Stimulated activated CD8-positive, alpha-beta memory T cell treated with anti-CD3 and anti-CD28 coated beads, Interleukin-2, amount 100 ng/mL, for 48 hours (primary cell): ENCODE measurements at places on chromosomes 11 and 22.
A peak's percentile ranks its signal among the peaks of the same experiment; 100 is the strongest.

DNA sequence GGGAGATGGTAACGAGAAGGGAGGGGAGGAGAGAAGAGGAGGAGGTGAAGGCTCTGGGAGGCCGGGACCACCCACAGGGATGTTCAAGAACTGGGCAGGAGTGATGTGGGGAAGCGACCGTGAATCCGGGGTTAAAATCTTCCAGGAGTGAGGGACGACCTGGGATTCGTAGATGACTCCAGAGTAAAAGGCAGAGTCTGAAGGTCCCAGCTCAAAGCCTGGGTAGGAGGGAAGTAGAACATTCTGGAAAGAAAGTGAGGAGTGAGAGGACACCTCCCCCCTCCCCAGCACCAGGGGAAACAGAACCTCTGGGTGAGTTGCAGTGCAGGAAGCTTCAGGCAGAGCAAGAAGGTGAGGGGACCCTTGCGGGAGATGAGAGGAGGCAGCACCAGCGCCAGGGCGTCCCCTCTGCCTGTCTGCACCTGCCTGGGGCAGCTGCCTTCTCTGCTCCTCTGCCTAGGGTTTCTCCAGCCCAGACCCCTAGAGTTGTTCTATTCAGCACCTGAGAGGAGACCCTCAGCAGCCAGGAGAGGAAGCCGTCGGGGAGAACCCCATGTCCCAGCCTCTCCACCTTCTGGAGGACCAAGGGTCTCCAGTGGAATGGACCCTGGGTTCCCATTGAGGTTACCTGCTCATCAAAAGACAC, 49.7 kb downstream of the LINC01488 start:
- no peak for DNase-seq

- DNase-seq: no peak
Measured at GRCh38 chr11:61066645-61067044, 35.6 kb upstream of the CD5 start.

DNA sequence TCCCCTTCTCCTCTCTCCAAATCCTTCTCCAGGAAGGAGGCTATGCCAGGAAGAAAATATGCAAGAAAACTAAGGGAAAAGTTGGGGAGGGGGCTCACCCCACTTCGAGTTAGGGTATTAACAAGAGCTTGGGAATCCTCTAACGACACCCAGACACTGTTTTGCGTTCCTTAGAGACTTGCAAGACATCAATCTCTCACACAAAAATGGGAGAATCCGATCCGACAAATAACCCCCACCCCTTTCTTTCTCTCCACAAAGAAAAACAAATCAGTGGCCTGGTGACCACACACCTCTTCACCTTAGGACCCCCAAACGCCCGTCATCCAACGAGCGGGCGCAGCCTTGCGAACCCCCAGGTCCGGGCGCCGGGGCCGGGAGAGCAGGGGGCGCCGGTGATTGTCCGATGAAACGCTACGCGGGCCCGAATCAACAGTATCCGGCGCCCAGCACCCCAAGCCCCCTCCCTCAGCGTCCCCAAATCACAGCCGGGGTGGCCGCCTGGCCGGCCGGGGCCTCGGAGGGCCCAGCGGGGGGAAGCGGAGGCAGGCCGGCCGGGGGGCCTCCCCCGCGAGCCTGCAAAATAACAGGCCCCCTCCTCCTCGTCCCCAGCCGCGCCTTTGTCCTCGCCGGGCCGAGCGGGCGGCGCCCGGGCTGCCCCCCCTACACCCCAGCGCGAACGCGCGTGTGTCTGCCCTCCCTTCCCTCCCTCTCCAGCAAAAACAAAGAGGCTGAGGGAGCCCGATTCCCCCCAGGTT, 690 bp downstream of the CSNK1E start:
- DNase-seq: no peak

GRCh38 chr22:31692186-31692886, 30.3 kb upstream of the PISD start:
- DNase-seq: no peak

GRCh38 chr22:45529105-45529504, 26.4 kb downstream of the FBLN1 start:
- DNase-seq: no peak

- peak; percentile 5 for DNase-seq
Measured at GRCh38 chr11:34052608-34053160, 1.2 kb downstream of the CAPRIN1 start.

- no peak for DNase-seq
Measured at GRCh38 chr11:127640561-127641451, 640.2 kb upstream of the KIRREL3 start.

DNA sequence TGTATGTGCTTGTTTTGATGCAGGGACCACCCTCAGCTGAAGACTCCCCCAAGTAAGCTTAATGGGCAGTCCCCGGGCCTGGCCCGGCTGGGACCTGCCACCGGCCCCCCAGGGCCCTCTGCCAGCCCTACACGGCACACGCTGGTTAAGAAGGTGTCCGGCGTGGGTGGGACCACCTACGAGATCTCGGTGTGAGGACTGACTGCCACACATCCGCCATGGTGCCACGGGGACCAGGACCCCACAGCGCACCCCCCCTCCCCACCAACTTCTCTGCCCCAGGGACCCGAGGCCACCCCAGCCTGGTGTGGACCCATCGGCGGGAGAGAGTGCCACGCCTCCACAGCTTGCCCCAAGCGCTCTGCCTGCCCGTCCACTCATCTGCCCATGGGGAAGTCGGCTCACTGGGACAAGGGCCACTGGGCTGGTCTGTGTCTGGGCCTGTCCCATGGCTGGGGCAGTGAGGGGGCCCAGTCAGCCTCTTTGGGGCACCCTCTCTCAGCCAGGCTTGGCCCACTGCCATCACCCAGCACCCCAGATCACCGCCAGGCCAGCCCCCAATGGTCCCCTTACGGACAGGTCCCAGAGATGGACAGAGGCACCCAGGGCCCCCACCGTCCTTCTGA, 5.5 kb downstream of the CCDC188 start:
- no peak for DNase-seq

- no peak for DNase-seq
Measured at GRCh38 chr11:131203040-131203439, 167.4 kb upstream of the NTM start.

DNA sequence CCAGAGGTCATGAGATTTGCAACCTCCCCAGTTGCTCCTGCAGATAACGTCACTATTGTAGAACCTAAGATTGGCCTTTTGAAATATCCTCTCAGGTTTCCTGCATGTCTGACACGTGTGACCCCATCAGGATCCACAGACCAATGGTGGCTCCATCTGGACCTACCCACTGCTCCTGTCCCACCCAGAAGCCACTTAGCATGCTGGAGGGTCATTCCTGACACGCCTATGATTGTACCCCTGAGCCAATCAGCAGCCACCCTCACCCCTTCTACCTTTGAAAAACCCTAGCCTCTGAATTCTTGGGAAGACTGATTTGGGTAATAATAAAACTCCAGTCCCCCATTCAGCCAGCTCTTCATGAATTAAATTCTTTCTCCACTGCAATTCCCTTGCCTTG, 20.1 kb upstream of the NARS2 start:
- DNase-seq: no peak

DNA sequence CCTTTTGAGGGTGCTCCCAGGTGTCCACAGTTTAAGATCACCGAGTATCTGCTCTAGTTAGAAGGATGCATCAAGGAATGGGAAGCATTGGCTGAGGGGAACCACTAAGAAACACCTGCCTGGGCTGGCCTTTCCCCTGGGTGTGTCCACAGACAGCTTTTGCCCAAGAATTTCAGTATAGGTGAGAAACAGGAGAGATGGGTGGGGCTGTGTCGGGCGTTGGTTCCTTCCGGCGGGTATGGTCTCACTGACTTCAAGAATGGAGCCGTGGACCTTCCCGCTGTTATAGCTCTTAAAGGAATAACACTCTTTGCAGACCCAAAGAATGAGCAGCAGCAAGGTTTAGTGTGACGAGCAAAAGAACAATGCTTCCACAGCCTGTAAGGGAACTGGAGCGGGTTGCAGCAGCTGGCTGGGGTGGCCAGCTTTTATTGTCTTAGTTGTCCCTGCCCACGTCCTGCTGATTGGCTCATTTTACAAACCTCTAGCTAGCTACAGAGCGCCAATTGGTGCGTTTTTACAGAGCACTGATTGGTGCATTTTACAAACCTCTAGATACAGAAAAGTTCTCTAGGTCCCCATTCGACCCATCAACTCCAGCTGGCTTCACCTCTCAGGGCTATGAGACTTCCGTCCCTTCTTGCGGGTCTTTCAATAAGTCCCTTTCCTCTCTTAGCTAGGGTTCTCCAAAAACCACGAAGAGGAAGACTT, 2.4 kb downstream of the FADS1 start:
- DNase-seq: no peak

DNA sequence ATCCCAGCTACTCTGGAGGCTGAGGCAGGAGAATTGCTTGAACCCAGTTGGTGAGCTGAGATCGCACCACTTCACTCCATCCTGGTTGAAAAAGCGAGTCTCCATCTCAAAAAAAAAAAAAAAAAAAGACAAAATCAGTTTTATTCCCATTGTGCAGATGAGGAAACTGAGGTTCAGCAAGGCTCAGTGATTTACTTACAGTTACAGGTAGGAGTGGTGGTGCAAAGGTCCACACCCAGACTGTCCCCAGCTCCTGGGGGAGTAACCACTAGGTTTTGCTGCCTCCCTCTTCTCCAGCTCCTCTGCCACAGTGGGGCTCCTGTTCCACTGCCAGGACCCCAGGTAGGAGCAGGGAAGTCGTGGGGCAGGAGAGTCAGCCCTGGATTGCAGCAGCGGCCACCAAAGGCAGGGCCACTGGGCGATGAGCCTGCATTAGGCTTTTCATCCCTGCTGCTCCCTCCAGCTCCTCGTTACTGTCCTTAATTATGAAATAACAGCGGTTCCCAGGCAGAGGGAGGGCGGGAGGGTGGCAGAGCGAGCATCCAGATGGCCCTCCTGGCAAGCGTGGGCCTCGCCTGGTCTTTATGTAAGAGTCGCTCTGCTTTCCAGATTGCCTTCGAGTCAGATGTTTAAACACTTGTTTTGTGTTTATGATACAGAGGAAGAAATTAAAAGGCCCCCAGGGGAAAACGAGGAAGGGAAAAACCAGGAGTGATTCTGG, 15.5 kb upstream of the RASD2 start:
- DNase-seq: no peak

DNA sequence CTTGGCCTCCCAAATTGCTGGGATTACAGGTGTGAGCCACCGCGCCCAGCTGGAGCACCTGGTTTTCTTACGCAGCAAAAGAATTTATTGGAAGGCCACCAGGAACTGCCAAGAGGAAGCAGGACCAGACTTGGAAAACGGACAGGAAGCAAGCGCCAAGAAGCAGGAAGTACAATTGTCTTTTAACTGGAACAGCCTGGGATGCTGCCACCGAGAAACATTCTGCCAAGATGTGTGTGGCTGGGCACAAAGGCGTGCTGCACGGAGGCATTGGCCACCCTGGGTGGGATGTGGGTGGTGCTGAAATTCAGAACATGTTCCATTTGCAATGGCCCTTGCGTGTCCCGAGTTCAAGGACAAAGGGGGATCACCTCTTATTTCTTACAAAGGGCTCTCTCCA, 15.4 kb downstream of the SLC3A2 start:
- no peak for DNase-seq

GRCh38 chr11:45880772-45881570, 4.5 kb upstream of the MAPK8IP1 start:
- DNase-seq: no peak

DNA sequence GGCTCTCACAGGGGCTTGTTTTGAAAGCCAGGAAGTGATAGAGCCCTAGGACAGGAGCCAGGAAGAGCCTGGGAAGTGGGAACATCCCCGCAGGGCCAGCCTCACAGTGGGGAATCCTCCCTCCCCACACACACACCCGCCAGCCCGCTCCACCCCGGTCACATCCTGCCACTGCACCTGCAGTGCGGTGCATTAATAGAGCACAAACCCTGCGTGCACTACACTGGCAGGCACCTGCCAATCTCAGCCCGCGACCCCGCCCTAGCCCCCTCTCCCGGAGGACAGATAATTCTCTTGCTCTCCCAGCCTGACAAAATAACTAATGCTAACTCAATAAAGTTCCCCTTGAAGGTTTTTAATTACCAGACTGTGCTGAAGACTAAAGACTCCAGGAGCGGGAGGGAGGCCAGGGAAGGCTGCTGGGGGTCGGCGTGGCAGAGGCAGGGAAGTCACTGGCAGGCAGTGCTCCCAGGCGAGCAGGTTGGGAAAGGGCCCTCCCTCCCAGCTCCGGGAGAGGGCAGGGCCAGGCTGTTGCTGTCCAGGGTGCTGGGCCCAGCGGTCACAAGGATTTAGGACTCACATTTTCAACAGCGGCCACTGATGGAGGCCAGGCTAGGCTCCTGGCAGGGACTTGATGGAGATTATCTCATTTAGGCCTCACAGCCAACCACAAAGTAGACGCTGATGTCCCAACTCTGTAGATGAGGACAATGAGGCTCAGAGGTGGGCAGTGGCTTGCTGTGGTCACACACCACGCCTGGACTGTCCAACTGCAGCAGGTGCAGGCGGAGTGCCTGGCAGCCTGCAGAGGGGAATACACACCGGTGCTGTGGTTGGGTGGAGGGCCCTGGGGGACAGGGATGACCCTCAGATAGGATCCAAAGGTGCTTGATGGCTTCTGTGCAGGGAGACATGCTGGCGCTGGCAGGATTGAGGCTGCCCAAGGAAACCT, 23.9 kb upstream of the TCF20 start:
- no peak for DNase-seq

GRCh38 chr11:75223954-75224643, 16.5 kb upstream of the TPBGL start:
- DNase-seq: no peak

DNA sequence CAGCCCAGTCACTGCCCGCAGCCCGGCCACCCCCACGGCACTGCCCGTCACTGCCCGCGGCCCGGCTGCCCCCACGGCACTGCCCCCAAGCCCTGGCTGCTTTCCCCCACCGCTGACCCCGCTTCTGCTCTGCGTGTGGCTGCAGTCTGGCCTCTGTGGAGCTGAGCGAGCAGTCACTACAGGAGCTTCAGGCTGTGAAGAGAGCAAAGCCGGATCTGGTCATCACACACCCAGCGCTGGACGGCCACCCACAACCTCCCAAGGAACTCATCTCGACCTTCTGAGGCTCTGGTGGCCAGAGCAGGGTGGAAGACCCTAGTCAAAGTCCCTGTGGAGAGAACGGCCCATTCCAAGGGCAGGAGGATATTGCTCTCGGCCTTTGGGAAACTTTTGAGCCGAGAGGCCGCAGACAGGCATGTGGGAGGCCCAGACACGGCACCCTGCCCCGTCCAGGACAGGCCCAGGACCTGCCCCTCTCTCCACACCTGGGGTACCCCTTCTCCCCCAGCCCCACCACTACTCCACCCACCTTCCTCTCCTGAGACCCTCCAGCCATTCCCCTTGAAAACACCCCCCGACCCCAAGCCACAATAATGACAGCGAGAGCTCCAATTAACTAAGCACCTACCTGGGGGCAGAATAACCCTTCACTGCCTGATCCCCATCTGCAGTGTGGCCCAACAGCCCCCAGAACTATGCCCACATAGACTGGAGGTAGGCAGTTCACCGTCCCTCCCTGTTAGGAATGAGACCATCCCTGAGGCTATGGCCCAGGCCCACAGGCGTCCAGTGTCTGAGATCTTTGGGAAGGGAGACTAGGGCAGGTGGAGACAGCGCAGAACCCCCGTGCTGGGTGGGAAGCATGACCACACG, 3.7 kb upstream of the PGGHG start:
- DNase-seq: no peak

GRCh38 chr11:78418584-78419211, 1.1 kb upstream of the GAB2 start:
- no peak for DNase-seq

- no peak for DNase-seq
Measured at GRCh38 chr11:118602331-118602730, 5.1 kb upstream of the PHLDB1 start.

GRCh38 chr11:454801-455565, 4.9 kb downstream of the PTDSS2 start:
- DNase-seq: no peak
